ENCODE measurements at places on chromosomes 1 and 21.

DNA sequence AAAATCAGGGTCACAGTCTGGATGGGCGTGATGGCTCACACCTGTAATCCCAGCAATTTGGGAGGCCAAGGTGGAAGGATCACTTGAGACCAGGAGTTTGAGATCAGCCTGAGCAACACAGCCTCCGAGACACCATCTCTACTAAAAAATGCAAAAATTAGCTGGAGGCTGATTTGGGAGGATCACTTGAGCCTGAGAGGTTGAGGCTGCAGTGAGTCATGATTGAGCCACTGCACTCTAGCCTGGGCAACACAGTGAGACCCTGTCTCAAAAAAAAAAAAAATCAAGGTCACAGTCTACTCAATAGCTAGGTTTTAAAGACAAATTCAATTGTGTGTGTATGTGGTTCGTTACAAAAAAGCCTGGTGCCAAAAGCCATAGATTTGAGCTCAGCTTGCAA is 34.4 kb downstream of the TRIM67 start:
- no peak for DNase-seq

- DNase-seq: no peak
Observed at GRCh38 chr1:41380979-41381691, 19.9 kb downstream of the FOXO6 start.

GRCh38 chr1:201259476-201260235 is 23.6 kb upstream of the PKP1 start:
- no peak for DNase-seq

GRCh38 chr1:39268112-39268581 is 63.7 kb downstream of the MACF1 start:
- no peak for DNase-seq

- no peak for DNase-seq
Observed at GRCh38 chr1:207948536-207949250, 37.8 kb upstream of the CD34 start.

DNA sequence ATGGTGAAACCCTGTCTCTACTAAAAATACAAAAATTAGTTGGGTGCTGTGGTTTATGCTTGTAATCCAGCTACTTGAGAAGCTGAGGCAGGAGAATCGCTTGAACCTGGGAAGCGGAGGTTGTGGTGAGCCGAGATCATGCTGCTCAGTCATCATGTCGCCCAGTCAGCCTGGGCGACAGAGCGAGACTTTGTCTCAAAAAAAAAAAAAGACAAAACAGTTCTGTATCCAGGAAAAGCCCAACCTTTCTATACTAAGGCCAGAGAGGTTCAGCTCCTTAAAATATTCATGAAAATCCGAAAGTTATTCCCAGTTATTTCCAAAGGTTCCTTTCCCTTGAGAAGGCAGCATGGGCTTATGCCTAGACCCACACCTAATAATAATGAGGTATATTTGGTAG is 4.2 kb downstream of the MRPL37 start:
- DNase-seq: no peak

DNA sequence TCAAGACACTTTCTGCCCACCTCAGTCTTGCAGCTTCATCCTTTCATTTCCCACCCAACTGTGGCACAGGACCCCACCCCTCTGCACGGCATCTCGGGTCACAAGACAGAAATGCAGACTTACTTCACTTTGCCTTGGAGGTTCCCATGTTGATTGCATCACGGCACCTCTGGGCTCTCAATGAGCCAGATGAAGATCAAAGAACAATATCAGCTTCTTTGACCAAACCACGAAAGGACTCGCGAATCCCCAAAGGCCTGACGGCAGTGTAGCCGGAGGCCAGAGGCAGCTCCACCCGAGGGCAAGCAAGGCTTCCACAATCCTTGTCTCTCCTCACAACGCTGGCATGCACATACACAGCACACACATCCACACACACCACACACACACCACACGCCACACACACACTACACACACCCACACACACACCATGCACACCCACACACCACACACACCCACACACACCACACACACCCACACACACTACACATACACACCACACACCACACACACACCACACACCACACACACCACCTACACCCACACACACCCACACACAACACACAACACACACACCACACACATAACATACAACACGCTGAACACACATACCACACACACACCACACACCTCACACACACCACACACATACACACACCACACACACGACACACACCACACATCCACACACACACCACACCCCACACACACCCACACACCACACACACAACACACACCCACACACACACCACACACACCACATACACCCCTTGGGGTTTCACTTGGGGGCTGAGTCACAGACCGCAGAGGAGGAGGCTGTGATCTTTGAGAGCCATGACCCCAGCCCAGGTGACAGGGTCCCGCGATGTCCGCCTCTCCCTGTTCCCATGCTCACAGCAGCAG is 35.8 kb downstream of the UBASH3A start:
- no peak for DNase-seq

DNA sequence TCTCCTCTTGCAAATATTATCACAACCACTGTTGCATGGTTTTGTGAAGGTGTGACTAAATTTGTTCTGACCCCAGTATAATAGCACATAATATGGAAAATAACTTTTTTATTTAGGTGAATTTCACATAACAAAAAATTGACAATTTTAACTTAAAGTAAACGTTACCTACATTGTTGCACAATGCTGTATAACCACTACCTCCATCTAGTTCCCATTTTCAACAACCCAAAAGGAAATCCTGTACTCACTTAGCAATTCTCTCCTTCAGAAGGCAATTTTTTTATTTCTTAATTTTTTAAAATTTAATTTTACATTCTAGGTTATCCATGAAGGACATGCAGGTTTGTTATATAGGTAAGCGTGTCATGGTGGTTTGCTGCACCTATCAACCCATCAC is 95.2 kb downstream of the KCNJ6 start:
- no peak for DNase-seq

GRCh38 chr1:111199881-111200801 is at the start of gene DENND2D:
DENND2D (minus strand) TSS chr1:111200646; CDS start chr1:111200459, 187 bp downstream.
- DNase-seq: peak; percentile 33

- no peak for DNase-seq
Observed at GRCh38 chr1:62280960-62281465, 38.2 kb downstream of the KANK4 start.

GRCh38 chr1:1782399-1783221 is 4.3 kb upstream of the NADK start:
- no peak for DNase-seq

- DNase-seq: no peak
Observed at GRCh38 chr1:32303997-32304622, 12.2 kb downstream of the HDAC1 start.

DNA sequence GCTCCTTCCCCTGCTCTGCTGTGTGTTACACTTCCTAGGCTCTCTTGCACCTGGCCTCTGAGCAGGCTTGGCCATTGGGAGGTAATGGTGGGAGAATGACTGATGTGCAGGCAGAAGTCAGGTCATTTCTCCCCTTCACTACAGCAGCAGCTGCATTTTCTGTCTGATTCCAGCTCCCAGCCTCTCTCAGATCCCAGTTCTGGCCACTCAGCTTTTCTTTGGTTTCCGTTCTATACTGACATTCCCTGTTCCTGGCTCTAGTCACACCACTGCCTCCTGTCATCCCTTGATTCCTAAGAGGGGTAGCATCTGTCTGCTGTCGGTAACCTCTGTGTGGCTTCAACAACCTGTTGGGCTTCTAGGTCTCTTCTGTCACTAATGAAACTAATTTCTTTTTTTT is 127.7 kb upstream of the HOOK1 start:
- no peak for DNase-seq

DNA sequence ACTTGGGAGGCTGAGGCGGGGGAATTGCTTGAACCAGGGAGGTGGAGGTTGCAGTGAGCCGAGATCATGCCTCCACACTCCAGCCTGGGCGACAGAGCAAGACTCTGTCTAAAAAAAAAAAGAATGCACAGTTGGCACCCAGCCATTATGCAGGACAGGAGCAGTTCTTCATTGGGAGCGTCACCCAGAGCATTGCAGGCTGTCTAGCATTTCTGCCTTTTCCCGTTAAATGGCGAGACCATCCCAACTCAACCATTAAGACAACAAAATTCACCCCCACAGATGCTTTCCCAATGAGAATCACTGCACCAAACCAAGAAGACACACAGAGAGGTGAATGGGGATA is 105.8 kb downstream of the EDEM3 start:
- no peak for DNase-seq

- DNase-seq: no peak
Observed at GRCh38 chr1:67338642-67339041, 31.0 kb downstream of the IL12RB2 start.

- DNase-seq: no peak
Observed at GRCh38 chr1:30740251-30741238, 17.0 kb downstream of the LAPTM5 start.

GRCh38 chr1:188986745-188987417 is 1490.8 kb downstream of the BRINP3 start:
- DNase-seq: no peak

- no peak for DNase-seq
Observed at GRCh38 chr1:74729741-74730478, 2.9 kb downstream of the CRYZ start.

GRCh38 chr1:152141971-152142584 is 16.9 kb downstream of the RPTN start:
- DNase-seq: no peak

GRCh38 chr1:201507360-201507675 is 395 bp upstream of the CSRP1 start:
- DNase-seq: no peak

GRCh38 chr1:68346188-68346808 is 103.5 kb downstream of the RPE65 start:
- DNase-seq: no peak

GRCh38 chr1:70392626-70393025 is 18.4 kb upstream of the CTH start:
- DNase-seq: no peak

Measured in effector CD4-positive, alpha-beta T cell (primary cell).